GF-D8 (cell line): ENCODE measurements at places on chromosomes 2 and 18.

GRCh38 chr2:159086826-159087225, 118.4 kb downstream of the TANC1 start:
- no peak for DNase-seq

- no peak for DNase-seq
Measured at GRCh38 chr2:215388002-215388728, 47.7 kb downstream of the FN1 start.

- no peak for DNase-seq
Measured at GRCh38 chr2:200021449-200022114, 66.2 kb downstream of the MAIP1 start.

GRCh38 chr2:100952512-100952911, 49.6 kb upstream of the RPL31 start:
- DNase-seq: no peak

DNA sequence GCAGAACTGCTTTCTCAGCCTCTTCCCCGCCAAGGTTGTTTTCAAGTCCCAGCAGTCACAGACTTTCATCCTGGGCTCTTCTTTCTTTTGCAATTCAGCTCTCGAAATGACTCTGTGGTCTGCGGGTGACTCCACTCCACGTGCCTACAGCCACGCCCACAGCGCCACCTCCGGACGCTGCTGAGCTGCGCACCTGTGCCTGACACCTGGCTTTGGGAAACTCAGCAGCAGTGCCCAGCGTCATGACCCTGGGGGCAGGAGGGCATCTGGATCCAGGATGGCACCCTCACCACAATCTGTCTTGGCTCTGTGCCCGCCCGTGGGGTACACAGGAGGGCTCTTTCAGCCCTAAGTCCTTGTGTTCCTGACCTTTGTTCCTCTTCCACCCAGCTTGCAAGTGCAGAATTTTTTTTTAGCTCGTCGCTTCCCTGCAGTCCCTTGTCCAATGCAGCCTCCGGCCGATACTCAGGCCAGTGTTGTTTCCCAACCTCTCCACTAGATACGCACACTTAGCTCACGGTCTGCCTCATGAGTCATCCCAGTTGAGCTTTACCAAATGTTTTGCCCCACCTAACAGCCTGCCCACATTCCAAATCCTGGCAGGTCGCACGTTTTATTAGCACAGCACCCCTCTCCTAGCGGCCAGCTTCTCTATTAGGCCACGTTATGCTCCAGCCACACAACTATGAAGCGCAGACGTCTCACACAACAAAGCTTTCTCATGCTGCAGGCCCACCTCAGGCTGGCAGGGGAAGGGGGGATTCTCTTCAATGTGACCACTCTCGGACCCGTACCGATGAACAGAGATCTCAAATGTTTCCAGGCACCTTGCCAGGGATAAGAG, 6.5 kb upstream of the CAPN10 start:
- peak; percentile 90 for DNase-seq

GRCh38 chr18:45999536-45999935, 32.4 kb upstream of the EPG5 start:
- DNase-seq: peak; percentile 70

- DNase-seq: no peak
Measured at GRCh38 chr2:65049010-65049639, 7.1 kb upstream of the CEP68 start.

DNA sequence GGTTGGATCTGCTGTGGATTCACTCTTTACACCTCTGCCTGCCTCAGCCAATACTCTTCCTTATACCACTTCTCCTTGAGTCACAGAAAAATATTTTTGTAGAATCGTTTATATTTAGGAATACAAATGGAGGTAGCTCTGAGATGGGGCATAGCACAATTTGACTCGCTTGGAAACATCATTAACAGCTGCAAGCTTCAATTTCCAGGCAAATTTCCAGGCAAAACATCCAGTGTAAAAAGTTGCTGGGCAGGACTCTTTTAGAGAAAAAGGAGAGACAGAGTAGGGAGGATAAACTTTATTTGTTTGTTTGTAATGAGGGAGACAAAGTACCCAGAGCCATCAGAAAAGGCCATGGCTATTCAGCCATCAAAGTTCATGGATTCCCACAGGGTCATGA, 74.4 kb upstream of the SOX11 start:
- no peak for DNase-seq

GRCh38 chr2:535222-535621, 142.0 kb downstream of the TMEM18 start:
- DNase-seq: no peak

- no peak for DNase-seq
Measured at GRCh38 chr2:149733936-149734685, 146.5 kb upstream of the MMADHC start.

DNA sequence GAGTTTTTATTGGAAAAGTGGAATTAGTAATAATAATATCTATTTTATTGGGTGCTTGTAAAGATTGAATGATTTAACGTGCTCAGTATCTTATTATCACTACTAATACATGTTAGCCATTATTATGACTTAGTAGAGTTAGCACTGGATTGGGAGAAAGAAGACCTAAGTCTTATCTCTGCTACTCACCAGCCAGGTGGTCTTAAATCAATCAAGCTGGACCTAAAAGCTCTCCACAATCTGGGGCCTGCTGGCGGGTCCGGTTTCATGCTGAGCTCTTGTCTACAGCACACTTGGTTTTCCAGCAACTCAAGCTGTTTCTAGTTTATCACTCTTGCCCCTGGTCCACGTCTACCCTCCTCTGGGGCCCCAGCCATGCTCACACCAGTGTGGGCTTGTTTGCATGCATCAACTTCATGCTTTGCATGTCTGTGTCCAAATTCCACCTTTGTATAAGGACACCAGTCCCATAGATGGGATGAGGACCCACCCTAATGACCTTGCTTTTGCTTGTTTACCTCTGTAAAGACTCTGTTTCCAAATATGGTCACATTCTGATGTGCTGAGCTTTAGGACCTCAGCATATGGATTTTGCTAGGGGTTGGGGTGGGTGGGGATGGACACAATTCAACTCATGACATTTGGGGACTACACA, 363.1 kb downstream of the LPIN1 start:
- DNase-seq: no peak

- DNase-seq: no peak
Measured at GRCh38 chr2:120927265-120927628, 191.6 kb downstream of the GLI2 start.

- DNase-seq: no peak
Measured at GRCh38 chr2:191649519-191649918, 28.4 kb upstream of the NABP1 start.

DNA sequence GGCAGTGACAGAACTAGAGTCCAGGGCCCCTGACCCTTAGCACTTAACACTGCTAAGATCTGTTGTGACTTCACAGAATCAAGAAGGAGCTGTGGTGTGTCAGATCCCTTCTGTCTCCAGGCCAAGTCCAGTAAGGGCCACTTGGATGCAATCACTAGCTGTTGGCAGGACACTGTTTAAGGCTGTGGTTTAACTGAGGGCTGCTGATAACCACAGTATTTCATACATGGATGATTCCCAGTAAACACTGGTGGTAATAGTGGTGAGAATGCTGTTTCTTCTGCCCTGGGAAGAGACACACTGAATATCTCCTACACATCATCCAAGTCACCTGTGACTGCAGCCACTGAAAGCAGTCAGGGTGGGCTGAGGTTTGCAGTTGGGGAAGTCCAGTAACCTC, 77.7 kb upstream of the FBXO11 start:
- DNase-seq: peak; percentile 27

DNA sequence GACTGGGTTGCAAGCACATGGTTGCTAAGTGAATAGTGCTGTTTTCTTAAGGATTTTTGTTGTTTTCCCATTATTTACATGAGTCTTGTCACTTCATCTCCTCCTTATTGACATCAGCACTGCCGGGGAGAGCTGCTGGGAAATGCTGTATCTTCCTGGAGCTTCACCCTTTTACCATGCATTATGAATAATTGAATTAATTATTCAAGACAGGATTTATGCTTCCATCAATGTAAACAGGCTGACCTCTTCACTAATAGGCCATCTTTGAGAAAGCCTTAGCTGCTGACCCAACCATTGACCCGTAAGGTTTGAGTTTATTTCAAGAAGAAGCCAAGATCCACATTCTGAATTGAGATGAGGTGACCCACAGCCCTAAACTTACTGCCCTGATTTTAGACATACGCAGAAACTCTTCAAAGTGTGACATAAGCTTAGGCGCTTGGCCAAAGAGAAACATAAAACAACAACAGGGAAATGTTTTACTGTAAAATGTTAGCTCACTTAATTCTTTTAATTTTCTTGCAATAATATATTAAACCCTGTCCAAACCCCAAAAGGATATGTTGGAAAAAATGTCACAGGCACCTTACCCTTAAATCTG, 365.5 kb upstream of the SYT4 start:
- DNase-seq: no peak

- DNase-seq: no peak
Measured at GRCh38 chr2:98153481-98153880, 66.5 kb downstream of the VWA3B start.

DNA sequence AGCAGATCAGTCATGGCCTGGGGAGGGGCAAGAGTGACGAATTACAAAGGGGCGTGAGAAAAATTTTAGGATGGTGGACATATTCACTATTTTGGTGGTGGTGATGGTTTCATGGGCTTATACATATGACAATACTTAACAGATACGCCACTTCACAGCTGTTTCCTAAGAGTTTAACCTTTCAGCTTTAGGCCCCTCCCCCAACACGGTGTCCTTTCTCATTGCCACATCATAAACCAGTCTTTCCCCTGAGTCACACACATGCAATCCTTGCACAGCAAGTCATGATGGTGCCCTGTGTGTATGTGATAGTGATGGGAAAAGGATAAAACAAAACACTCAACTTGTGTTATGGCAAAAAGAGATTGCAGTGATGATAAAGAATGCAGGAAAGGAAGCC, 47.6 kb upstream of the IL1R1 start:
- no peak for DNase-seq

DNA sequence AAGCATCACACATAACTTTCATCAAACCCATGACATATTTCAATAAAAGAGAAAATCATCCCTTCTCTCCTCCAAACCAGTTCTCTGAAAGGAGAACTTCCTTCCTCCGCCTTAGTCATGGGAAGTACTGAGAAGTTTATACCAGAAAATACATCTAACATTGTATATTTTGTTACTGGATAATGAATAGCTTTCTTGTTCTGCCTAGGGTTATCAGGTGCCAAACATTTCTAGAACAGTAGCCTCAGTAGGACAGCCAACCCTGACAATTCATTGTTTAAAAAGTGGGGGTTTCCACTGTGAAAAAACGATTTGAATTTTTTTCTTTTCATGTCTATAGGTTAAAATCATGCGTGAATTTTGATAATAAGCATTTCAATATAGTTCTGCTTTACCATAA, 16.0 kb upstream of the DAW1 start:
- DNase-seq: no peak

GRCh38 chr2:30089171-30089570, 57.6 kb upstream of the YPEL5 start:
- DNase-seq: no peak

DNA sequence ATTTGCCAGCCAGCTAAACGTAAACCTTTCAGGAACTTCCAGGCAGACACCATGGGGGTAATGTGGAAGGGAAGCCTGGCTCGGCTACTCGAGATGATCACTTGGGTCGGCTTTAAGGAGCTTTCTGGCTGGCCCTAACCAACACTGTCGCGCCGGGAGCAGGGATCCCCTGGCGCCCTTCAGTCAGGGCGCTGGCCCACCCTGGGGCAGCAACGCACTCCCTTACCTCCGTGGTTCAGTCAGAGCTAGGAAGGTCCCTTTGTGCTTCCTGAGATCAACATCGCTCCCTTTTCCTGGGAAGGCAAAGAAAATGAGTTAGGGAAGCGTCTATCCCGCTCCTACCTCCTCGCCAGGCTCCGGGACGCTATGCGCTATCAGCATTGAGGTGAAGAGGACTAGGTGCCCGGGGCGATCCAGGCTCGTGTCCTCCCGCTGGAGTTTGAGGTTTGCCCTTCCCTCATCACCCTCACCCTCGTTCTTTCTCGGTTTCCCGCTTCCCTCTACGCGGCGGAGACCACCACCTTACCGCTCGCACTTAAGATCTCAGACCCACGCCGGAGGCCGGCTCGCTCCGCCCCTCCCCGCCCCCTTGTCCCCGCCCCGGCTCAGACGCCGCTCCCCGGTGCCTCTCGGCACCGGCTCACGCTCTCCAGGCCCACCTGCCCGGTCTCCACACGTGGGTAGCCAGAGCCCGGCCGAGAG, 449 bp upstream of the ATRAID start:
- DNase-seq: no peak

DNA sequence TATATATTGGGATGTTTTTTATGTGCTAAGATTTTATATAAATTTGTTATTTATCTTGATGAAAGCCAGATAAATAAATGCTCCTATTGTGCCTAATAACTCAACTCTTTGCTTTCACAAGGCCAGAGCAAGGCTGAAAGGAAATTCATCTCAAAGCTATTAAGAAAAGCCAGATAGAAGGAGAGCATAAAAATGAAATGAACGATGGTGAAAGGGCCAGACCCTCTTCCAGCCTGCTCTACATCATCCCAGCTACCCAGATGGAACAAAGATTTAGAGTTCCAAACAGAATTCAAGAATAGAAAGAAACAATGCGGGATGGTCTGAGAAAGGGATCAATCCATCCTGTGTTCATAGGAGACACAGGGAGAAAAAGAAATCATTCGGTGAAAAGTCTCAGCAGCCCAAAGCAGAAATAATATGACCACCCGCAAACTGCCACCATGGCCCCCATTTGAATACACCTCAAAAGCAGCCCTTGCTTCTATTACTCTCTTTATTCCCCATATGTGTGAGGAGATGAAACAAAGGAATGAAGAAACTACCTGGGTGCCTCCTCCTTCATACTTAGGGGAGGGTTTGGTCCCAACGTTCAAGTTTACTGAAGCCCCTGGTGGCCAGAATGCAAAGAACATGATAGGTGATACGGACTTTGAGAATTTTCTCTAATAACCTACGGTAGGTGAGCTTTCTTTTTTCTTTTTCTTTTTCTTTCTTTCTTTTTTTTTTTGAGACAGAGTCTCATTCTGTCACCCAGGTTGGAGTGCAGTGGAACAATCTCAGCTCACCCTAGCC, 110.1 kb upstream of the FBXO11 start:
- DNase-seq: no peak

GRCh38 chr2:201924453-201924852, 109.2 kb upstream of the FZD7 start:
- no peak for DNase-seq

- DNase-seq: no peak
Measured at GRCh38 chr2:113980946-113981345, 91.1 kb downstream of the ACTR3 start.

DNA sequence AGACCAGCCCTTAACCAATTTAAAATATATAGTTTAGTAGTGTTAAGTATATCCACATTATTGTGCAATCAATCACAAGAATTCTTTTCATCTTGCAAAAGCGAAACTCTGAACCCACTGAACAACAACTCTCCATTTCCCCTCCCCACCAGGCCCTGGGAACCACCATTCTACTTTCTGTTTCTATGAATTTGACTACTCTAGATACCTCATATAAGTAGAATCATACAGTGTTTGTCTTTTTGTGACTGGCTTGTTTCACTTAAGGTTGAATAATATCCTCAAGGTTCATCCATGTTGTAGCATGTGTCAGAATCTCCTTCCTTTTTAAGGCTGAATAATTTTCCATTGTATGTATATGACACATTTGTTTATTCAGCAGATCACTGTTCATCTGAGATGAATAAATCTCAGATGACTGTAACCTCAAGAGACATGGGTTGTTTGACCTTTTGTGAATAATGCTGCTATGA, 8.1 kb upstream of the SOS1 start:
- no peak for DNase-seq

- no peak for DNase-seq
Measured at GRCh38 chr2:64996871-64997307, 7.7 kb downstream of the SLC1A4 start.

GRCh38 chr18:62486290-62486964, 36.4 kb upstream of the ZCCHC2 start:
- no peak for DNase-seq
